ENCODE measurements at places on chromosomes 3 and 15.
A peak's percentile ranks its signal among the peaks of the same experiment; 100 is the strongest.

- DNase-seq: no peak
Observed at GRCh38 chr3:128702391-128702790, 23.6 kb upstream of the RAB7A start.

DNA sequence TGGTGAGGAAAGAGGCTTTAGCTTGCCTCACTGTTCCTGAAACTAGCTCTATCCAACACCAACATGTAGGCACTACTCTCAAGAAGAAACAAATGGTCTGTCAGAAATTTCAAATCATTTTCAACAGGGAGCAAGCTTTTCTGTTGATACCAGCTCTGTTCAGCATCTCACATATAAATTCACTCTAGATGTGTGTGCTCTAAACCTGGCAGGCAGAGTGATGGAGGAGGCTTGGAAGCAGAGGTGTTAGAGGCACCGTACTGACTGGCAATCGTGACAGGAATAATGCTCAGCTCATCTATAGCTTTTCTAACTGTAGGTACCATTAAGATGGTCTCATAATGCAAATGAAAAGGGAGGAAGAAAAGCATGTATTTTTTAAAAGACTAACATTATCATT, 597.2 kb upstream of the NECTIN3 start:
- no peak for DNase-seq

DNA sequence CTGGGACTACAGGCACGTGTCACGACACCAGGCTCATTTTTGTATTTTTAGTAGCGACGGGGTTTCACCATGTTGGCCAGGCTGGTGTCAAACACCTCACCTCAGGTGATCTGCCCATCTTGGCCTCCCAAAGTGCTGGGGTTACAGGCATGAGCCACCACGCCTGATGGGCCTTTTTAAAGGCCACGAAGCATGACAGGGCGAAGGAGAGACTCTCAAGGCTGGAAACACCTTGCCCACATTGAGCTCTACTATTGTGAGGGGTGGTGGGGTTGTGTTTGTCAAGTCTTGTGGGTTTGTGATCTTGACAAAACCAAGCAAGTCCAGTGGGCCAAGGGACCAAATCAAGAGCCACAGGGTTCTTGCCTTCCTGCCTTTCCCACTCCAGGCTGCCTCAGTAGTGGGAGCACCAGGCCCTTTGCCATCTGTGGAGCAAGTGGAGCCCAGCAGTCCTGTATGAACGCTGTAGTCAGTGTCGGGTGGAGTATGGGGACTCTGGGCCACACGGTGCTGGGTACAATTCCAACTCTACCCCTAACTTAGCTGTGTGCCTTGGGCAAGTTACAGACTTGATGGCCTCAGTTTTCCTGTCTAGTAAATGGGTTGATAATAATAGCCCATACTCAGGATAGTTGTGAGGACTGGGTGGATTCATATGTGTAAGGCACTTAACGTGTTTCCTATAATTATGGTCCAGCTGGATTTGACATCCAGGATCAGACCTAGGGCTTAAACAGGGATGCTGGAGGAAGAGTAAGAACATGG, 33.3 kb downstream of the EDEM1 start:
- DNase-seq: no peak

DNA sequence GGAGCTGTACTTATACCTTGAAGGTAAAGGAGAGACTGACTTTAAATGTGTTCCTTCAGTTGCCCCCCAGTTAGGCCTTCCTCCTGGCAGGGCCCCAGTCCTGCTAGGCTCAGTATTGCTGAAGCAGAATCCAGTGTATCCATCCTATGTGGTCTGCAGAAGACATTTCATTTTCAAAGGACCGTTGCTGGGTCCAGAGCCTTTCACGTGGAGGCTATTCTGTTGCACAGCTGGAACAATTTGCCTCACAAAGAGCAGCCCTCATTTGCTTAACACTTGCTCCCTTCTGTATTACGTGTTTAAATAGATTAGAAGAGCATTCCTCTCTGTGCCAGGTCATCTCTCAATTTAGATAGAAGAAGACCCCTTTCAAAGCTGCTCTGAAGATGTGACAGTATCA, 78.9 kb upstream of the CFAP20DC start:
- no peak for DNase-seq

- DNase-seq: no peak
Observed at GRCh38 chr15:62141643-62142588, 23.2 kb downstream of the C2CD4B start.

DNA sequence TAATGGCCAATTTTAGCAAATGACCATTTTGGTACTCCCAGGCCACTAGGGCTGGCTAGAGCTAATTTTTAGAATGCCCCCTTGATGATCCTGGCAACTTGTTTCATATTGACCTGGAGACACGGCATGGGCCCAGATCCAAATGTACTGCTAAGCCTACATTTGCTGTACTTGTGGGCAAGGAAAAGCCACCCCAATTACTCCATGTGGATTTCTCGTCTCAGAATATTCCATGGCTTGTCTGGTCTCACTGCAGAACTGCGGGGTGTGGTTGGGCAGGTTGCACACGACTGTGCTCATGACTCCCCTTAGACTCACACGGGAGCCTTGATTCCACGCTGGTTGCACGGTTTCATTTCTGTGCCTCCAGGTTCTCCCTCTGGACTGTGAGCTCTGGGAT, 140.9 kb downstream of the RPLP1 start:
- no peak for DNase-seq

- no peak for DNase-seq
Observed at GRCh38 chr15:86444527-86444926, 364.9 kb downstream of the AGBL1 start.

- DNase-seq: no peak
Observed at GRCh38 chr3:148964809-148965208, 26.5 kb upstream of the GYG1 start.

GRCh38 chr3:158167737-158168557, 58.1 kb downstream of the RSRC1 start:
- peak; percentile 24 for DNase-seq

All from Jurkat, Clone E6-1 (cell line).